ENCODE measurements at places on chromosomes 12 and 14. TPM values are rescaled to one million over a fixed set of nuclear protein-coding genes. Genes with fewer than 3 reads are reported as not detected.

DNA sequence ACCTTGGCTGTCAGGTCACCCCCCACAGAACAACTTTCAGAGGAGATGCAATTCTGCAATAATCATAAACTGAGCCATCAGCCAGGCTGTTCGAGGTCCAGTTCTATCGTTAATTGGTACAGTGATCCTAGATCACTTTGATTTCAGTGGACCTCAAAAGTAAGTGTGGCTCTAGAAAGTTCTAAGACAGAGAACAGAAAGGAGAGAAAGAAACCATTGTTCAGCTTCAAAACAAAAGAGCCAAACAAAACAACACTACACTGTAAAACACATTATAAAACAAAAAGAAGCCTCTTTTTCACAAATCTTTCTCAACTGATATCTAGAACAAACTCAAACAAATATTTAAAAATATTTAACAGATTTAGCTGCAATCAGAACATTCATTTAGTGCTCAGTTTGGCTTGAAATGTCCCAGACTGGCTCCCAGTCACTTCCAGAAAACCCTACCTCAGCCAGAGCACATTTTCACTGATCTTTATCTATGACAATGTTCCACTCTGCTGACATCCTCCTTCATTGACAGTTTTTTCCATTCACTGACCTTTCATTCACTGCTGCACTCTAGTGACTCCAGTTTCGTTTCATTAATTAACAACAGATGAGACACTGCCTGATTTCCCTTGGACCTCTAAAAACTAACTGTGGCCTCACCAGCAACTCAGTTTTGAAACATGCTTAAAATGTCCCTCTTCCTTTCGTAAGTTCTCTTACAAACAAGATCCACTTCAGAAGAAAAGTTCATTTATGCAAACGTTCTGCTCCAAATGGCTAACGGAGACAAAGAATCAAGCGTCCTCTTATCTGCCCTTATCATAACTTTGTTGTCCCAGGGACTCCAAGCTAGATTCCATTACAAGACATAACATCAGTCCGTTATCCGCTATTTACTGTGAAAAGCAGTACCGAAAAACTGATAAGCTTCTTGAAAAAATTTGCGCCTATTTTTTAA lies 56.8 kb downstream of the DUSP16 start:
- peak; percentile 73 for DNase-seq
- H3K4me1 ChIP-seq, result peaks cover 16% of the 10 kb centered on the region
- no peaks in the 10 kb centered on the region for H3K36me3 ChIP-seq
- H3K4me3 ChIP-seq, result peak overlapping the region; percentile 40
- peak overlapping the region; percentile 71 for H3K27ac ChIP-seq

FAM222A gene
- polyA plus RNA-seq, result 0.18 TPM

CHGA gene
- not detected for polyA plus RNA-seq

GRCh38 chr12:43728117-43728516 lies 30.5 kb downstream of the PUS7L start:
- H3K4me1 ChIP-seq, result no peaks in the 10 kb centered on the region
- H3K36me3 ChIP-seq, result no peaks in the 10 kb centered on the region
- peak; percentile 33 for DNase-seq
- no peaks in the 10 kb centered on the region for H3K27me3 ChIP-seq

DNA sequence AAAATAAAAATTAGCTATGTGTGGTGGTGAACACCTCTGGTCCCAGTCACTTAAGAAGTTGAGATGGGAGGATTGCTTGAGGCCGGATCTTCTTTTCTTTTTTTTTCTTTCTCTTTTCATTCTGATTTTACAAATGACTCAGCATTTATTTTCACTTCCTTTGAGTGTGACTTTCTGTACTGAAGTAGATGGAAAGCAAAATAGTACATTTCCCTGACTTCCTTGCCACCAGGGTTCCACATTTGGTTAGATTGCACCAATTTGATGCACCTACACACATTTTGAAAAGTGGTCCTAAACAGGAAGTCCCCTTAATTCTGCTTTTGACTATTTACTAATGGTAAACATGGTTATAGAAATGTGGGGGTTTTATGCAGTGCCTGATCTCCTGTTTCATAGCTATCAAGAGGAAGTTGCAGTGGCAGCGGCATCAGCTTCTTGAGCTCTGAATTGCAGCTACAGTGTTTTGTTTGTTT lies 13.0 kb upstream of the LEMD3 start:
- no peak overlapping the region for H3K4me3 ChIP-seq
- peaks cover under 1% of the 10 kb centered on the region for H3K27me3 ChIP-seq
- H3K36me3 ChIP-seq, result no peaks in the 10 kb centered on the region
- no peak for DNase-seq
- no peak overlapping the region for H3K27ac ChIP-seq
- no peaks in the 10 kb centered on the region for H3K4me1 ChIP-seq

DNA sequence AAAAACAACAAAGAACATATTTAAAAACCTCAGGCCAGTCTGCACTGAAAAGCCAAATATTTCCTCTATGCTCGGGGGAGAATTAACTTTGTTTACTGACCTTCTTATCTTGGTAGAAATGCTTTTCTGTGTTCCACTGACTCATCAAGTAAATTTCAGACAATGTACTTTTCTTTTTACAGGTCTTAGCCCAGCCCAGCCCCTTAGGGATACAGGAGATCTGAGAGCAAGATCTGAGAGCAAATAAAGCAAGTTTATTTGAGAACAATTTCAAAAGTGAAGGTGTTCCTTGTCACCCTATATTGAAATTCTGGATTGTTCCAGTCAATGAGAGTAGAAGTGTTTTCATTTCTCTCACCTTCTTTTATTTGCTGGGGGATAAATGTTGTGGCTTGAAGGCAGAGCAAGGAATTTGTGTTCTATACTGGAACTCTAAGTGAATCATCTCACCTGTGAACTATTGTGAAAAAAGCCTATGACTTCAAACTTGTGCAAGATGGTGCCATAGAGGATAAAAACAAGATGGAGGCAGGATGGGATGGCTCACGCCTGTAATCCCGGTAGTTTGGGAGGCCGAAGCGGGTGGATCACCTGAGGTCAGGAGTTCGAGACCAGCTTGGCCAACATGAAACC lies 7.9 kb upstream of the GPRC5A start:
- peak; percentile 46 for DNase-seq
- no peaks in the 10 kb centered on the region for H3K27me3 ChIP-seq
- peaks cover 2% of the 10 kb centered on the region for H3K4me1 ChIP-seq
- H3K4me3 ChIP-seq, result no peak overlapping the region
- no peaks in the 10 kb centered on the region for H3K36me3 ChIP-seq

DNA sequence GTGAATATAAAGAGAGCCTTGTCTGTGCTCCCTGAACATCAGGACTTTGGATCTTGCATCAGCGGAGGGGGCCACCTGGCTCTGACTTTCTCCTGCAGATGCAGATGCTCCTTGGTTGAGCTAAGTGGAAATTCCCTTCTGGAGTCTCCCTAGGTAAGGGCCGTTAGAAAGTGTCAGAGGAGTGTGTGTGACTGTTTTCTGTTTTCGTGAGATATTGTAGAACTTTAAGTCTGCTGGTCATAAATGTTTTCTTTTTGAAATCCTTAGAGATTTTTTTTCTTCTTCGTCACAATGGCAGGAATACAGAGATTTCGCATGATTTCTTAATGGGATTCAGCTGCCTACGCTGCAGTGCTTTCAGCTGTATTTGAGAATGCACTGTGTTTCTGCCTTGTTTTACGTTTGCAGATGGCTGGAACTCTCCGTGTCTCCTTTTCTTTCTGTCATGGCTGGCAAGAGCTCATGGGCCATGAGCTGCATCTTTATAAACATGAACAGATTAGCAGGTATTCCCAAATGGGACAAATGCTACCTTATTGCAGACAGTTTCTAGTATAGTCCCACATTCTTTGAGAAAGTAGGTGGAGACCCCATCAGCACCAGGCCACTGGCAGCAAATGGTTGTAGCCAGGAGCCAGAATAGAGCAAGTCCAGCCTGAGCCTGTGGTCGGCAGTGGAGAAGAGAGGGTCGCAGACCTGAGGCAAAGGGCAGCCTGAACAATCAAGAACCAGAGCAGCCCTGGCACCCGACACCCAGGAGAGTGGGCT lies 76.2 kb upstream of the FRMD6 start:
- no peaks in the 10 kb centered on the region for H3K27me3 ChIP-seq
- no peak for DNase-seq
- no peak overlapping the region for H3K4me3 ChIP-seq
- no peaks in the 10 kb centered on the region for H3K36me3 ChIP-seq

DNA sequence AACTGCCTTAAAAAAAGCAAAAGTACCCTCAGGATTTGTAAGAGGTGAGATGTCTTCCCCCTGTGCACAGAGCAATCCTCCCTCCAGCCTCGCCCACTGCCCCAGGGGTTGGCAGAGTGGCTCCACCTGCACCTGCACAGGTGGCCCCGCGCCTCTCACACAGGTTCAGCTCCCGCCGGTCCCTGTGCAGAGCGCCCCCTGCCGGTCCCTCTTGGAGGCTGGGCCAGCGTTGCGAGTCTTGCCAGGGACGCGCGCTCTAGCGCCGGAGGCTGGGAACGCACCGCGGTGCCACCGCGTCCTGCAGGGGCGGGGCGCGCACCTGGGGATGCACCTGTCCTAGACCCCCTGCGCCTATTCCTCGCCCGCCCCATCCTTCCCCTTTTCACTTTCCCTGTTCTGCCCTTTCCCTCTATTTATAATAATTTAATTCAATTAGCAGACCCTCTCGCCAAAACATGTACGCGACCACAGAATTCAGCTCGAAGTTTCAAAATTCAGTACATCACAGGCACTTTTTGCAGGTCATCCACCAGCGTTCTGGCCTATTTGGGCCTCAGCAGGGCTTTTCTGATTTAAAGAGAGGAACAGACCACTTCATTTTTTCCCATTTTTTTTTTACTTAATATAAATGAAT lies 618.6 kb downstream of the AACS start:
- H3K36me3 ChIP-seq, result no peaks in the 10 kb centered on the region
- no peak overlapping the region for H3K4me3 ChIP-seq
- no peaks in the 10 kb centered on the region for H3K27me3 ChIP-seq
- DNase-seq, result no peak
- H3K4me1 ChIP-seq, result no peaks in the 10 kb centered on the region

RPL10L gene
- not detected for polyA plus RNA-seq

GRCh38 chr12:49462083-49462744 lies 76.6 kb upstream of the KCNH3 start:
- no peak for DNase-seq
- no peak overlapping the region for H3K4me3 ChIP-seq
- H3K36me3 ChIP-seq, result no peaks in the 10 kb centered on the region
- H3K27ac ChIP-seq, result no peak overlapping the region
- H3K27me3 ChIP-seq, result no peaks in the 10 kb centered on the region

DNA sequence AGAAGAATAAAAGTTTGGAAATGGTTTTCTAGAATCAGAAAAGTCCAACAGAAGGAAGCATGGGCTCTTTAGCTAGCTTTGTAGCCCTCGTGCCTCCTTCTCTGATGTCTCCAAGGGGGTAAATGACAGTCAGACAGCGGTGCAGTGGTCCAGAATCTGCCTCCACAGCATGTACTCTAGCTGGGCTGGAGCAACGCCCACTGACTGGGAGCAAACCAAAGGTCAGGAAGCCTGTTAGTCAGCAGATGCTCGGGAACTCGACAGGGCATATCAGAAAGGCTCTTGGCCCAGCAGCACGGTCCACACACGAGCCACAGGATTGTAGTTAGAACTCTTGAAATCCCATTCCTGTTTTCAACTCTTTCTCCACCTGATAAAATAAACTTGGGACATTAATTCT lies 164.3 kb downstream of the GRIN2B start:
- H3K4me3 ChIP-seq, result no peak overlapping the region
- no peak for DNase-seq
- no peaks in the 10 kb centered on the region for H3K4me1 ChIP-seq
